ENCODE measurements at places on chromosomes 11 and 22. TPM values are rescaled to one million over a fixed set of nuclear protein-coding genes. Genes with fewer than 3 reads are reported as not detected.

Gene UBXN1
- polyA plus RNA-seq, result 145 TPM

Gene MRPL17
- 62.7 TPM for polyA plus RNA-seq

- DNase-seq, result no peak
Measured at GRCh38 chr22:29081517-29082236, 8.8 kb downstream of the KREMEN1 start.

GRCh38 chr11:104858882-104859775 lies 39.1 kb downstream of the CASP12 start:
- DNase-seq, result no peak

Gene GDPD4
- polyA plus RNA-seq, result 0.09 TPM

- DNase-seq, result no peak
Measured at GRCh38 chr22:40241200-40241763, 63.6 kb downstream of the TNRC6B start.

Data from forelimb muscle (tissue), 1 donor.